HFFc6 (cell line): ENCODE measurements at places on chromosomes 4 and X. TPM values are rescaled to one million over a fixed set of nuclear protein-coding genes. Genes with fewer than 3 reads are reported as not detected.

GRCh38 chr4:129218360-129218759, 122.4 kb downstream of the C4orf33 start:
- peaks cover 6% of the 10 kb centered on the region for H3K4me1 ChIP-seq
- no peaks in the 10 kb centered on the region for H3K27me3 ChIP-seq
- H3K27ac ChIP-seq = no peak overlapping the region
- DNase-seq = no peak
- H3K4me3 ChIP-seq = no peak overlapping the region

DNA sequence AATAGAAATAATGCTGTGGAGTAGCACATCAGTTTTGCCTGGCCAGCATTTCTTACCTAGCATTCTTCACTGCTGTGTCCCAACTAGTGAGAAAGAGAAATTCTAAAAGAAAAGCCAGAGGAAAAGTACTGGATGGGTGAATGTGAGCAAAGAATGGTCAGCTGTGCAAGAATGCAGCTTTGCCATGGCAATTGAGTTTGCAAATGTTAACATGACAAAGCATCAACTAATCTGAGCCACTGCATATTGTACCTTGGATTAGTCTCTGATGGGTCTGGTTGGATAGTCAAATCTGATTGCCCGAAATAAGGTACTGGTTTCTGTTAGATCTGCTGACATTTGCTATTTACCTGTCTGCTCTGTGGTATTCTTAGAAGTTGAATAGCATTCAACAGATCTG, 38.7 kb downstream of the ADD1 start:
- H3K4me3 ChIP-seq = peak overlapping the region; percentile 63; the same call in 1 of the 2 replicates
- peaks cover 1% of the 10 kb centered on the region; the same call in 1 of the 2 replicates for H3K27me3 ChIP-seq
- DNase-seq = peak; percentile 50

DNA sequence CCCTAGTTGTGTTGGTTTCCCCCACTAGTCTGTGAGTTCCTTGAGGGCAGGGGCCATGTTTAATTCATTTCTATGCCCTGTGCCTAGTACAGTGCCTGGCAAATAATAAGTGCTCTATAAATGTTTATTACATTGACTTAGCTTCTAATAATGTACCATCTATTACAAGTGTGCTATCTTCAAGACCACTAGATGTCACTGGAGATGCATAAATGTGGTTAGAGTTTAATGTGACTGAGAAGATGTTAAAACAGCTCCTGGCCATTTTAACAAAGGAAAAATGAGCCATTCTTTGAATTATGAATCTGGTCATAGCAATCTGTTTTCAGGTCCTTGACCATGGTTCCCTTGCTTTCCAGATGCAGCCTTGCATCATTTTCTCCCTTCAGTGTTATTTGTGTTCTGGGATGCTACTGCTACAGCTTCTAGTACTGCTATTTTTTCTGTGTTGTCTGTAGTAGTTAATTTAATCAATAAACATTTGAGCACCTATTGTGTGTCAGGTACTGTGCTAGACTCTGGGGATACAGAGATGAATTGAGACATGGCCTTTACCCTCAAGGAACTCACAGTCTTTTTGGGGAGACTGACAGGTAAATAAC, 43.2 kb downstream of the SLC9A6 start:
- H3K4me1 ChIP-seq = peaks cover 16% of the 10 kb centered on the region
- no peak overlapping the region for H3K27ac ChIP-seq
- H3K27me3 ChIP-seq = no peaks in the 10 kb centered on the region; the same call in 1 of the 2 replicates
- no peak overlapping the region for H3K4me3 ChIP-seq
- no peaks in the 10 kb centered on the region for H3K36me3 ChIP-seq

- no peak for DNase-seq
- no peak overlapping the region for H3K27ac ChIP-seq
- no peak overlapping the region for H3K4me3 ChIP-seq
- H3K36me3 ChIP-seq = no peaks in the 10 kb centered on the region
- H3K27me3 ChIP-seq = no peaks in the 10 kb centered on the region
- H3K4me1 ChIP-seq = no peaks in the 10 kb centered on the region
These were observed 179.0 kb upstream of the FGF13 start for GRCh38 chrX:138890491-138890890.

Gene ATP1B4
- not detected in 2 replicates for total RNA-seq

Gene SSX2
- total RNA-seq = not detected in 2 replicates

DNA sequence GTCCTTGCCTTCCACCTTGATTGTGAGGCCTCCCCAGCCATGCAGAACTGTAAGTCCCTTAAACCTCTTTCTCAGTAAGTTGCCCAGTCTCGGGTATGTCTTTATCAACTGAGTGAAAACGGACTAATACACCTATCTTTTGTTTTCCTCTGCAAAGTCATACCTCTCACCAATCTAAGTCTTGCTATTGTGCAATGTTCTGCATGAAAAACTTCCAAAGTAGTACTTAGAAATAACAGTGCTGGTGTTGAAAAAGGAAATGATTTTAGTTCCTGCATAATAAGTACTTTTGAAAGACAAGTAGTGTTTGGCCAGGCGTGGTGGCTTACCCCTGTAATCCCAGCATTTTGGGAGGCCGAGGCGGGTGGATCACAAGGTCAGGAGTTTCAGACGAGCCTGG, 573.5 kb downstream of the ANKRD50 start:
- H3K27me3 ChIP-seq = peaks cover 5% of the 10 kb centered on the region; the same call in 1 of the 2 replicates
- no peak overlapping the region for H3K27ac ChIP-seq
- H3K4me3 ChIP-seq = no peak overlapping the region
- no peaks in the 10 kb centered on the region for H3K36me3 ChIP-seq
- no peak for DNase-seq
- H3K4me1 ChIP-seq = peaks cover 11% of the 10 kb centered on the region

GRCh38 chr4:2387829-2388228, 30.6 kb downstream of the ZFYVE28 start:
- no peak for DNase-seq
- H3K4me3 ChIP-seq = no peak overlapping the region
- H3K27ac ChIP-seq = no peak overlapping the region
- peaks cover 61% of the 10 kb centered on the region for H3K27me3 ChIP-seq
- no peaks in the 10 kb centered on the region for H3K36me3 ChIP-seq

Gene P2RY4
- not detected in 3 replicates for total RNA-seq

Gene DHX15
- 98.9 to 119 TPM (median 110 TPM) in 3 replicates for total RNA-seq

Gene ZAR1
- not detected in 2 replicates for total RNA-seq

Gene TENM3
- 28.7 to 43.9 TPM (median 38.2 TPM) in 3 replicates for total RNA-seq

DNA sequence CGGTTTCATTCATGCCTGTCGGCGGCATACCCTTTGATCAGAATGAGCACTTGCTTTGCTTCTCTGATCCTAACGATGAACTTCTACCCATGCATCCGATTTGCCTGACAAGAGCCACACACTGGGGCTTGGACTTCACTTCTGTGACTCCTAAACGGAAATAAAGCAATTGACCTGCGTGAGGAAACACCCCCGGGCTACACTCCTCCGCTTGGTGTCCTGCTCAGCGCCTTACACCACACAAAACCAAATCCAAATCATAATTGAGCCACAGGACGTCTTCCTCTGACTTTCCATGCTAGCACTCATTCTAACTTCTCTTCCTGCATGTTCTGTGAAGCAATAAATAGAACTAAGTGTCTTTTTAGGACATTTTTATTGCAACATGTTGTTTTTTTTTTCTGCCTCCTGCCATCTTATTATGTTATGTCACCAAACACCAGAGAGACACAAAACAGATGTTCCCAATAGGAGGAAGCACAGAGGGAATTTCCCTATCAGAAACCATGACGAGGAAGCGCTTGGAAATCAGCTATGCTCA, 110.8 kb upstream of the FAM9B start:
- H3K27ac ChIP-seq = no peak overlapping the region
- no peak for DNase-seq
- peaks cover 2% of the 10 kb centered on the region; the same call in 1 of the 2 replicates for H3K27me3 ChIP-seq

Gene SLIT2
- total RNA-seq = 124 to 142 TPM (median 139 TPM) in 3 replicates

Gene TLR6
- 1.3 to 1.5 TPM (median 1.4 TPM) in 3 replicates for total RNA-seq

GRCh38 chr4:157389741-157390140, 169.2 kb downstream of the GRIA2 start:
- no peaks in the 10 kb centered on the region for H3K27me3 ChIP-seq
- DNase-seq = no peak
- no peaks in the 10 kb centered on the region for H3K36me3 ChIP-seq

GRCh38 chr4:151409470-151410313, 716 bp downstream of the FHIP1A start:
- peak overlapping the region; percentile 85 for H3K4me3 ChIP-seq
- no peak overlapping the region for H3K27ac ChIP-seq
- H3K4me1 ChIP-seq = peaks cover 14% of the 10 kb centered on the region
- no peak for DNase-seq
- H3K27me3 ChIP-seq = peaks cover 17% of the 10 kb centered on the region
- no peaks in the 10 kb centered on the region for H3K36me3 ChIP-seq

DNA sequence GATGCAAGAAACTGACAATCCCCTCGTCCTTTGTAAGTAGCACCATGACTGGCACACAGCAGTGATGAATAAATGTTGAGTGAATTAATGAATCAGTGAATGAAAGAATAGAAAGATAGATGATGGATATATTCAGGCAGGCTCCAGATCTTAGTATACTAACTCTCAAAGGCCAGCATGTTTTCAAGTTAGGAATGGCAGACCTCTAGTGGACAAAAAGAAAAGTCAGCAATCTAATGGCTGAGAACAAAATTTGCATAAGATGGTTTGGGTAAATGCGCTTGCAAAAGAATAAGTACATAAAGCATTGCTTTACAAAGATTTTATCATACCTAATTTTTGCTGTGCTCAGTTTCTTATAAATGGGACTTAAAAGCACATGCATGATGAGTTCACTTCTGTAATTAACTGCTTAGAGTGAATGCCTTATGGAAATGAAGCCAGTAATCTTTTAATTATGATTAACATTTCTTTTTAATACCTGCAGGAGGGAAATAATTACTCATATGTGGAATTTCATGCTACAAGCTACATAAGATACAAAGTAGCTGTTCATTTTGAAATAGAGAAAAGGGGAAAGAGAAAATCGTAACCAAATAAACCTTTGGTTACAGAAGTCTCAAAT, 126.9 kb upstream of the GPRIN3 start:
- H3K4me1 ChIP-seq = no peaks in the 10 kb centered on the region
- H3K36me3 ChIP-seq = no peaks in the 10 kb centered on the region
- peak; percentile 36 for DNase-seq
- H3K4me3 ChIP-seq = no peak overlapping the region
- no peaks in the 10 kb centered on the region; the same call in 1 of the 2 replicates for H3K27me3 ChIP-seq
- no peak overlapping the region for H3K27ac ChIP-seq

- H3K27ac ChIP-seq = peak overlapping the region; percentile 96
- peak overlapping the region; percentile 87 for H3K4me3 ChIP-seq
- H3K36me3 ChIP-seq = peaks cover 12% of the 10 kb centered on the region
- no peaks in the 10 kb centered on the region for H3K27me3 ChIP-seq
- peaks cover 54% of the 10 kb centered on the region for H3K4me1 ChIP-seq
These were observed 2.4 kb upstream of the PKD2 start for GRCh38 chr4:88005076-88005475.

GRCh38 chr4:120111745-120112144, 45.1 kb upstream of the MAD2L1 start:
- H3K27me3 ChIP-seq = no peaks in the 10 kb centered on the region
- DNase-seq = no peak
- H3K27ac ChIP-seq = no peak overlapping the region
- H3K36me3 ChIP-seq = peaks cover 2% of the 10 kb centered on the region; the same call in 1 of the 2 replicates
- H3K4me3 ChIP-seq = no peak overlapping the region

DNA sequence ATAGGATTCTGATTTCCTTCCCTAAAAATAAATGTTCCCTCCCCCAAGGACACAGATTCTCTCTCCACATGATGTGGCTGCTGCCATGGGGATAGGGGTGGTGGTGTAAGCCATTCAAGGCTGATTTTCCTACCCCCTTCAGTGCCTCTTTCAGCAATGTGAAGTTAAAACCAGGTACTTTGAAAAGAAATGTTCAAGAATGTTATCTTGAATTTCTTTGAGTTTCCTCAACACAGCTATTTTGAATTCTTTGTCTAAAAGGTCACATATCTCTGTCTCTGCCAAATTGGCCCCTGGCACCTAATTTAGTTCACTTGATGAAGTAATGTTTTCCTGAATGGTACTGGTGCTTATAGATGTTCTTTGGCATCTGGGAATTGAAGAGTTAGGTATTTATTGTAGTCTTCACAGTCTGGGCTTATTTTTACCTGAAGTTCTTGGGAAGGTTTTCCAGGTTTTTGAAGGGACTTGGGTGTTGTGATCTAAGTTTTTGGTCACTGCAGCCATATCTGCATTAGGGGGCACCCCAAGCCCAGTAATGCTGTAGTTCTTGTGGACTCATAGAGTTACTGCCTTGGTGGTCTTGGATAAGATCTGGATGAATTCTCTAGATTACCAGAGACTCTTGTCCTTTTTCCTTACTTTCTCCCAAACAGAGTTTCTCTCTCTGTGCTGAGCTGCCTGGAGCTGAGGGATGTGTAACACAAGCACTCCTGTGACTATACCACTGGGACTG, 7.6 kb upstream of the DIPK2B start:
- H3K27ac ChIP-seq = peak overlapping the region; percentile 42
- H3K4me3 ChIP-seq = no peak overlapping the region
- no peaks in the 10 kb centered on the region for H3K27me3 ChIP-seq

DNA sequence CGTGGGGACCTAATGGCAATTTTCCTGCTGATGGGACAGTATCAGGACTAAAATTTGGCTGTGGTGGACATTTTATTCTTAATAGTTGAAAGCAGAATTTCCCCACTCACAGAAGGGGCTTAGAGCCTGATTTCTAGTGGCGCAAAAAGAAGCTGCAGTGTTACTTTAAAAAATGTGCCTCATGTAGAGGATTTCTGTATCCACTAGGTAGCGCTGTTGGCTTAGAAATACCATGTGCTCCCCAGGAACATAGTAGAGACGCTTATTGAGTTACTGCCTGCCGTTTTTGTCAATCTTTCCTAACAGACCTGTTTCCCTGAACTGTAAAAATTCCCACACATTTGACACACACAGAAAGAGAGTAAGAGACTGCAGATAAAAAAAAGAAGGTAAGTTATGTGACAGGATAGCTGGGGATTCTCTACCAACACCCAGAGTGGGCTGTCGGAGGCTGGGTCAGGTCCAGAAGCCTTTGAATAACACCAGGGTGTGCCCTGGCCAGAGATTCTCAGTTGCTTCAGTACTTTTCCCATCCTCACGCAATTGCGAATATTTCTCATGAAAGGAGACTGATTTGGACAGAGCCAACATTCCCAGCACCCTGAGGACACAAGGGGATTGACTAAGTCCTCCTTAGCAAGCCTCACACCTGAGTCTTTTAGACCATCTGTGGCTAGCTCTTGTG, 88.4 kb downstream of the ZXDA start:
- peak; percentile 47 for DNase-seq
- H3K36me3 ChIP-seq = no peaks in the 10 kb centered on the region
- peaks cover 7% of the 10 kb centered on the region for H3K4me1 ChIP-seq

DNA sequence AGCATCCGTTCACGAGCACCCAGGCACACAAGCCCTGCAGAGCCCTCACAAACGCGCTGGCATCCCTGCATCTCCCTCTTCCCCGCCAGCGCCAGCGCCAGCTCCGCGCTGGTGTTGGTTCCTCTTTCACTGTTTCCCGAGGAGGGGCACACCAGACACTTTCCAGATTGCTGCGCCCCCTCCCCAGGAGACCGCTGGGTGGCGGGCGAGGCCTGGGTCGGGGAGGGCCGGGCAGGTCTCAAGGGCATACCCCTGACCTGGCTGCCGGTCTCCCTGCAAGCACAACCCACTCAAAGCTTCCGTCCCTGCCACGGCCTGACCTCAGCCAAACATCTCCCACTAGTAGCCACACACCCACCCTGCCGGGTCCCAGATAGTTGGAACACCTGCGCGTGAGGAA, 2.2 kb upstream of the NKX1-1 start:
- no peaks in the 10 kb centered on the region for H3K36me3 ChIP-seq
- DNase-seq = no peak
- H3K27me3 ChIP-seq = peaks cover 15% of the 10 kb centered on the region
- H3K4me3 ChIP-seq = no peak overlapping the region
- H3K27ac ChIP-seq = no peak overlapping the region
- no peaks in the 10 kb centered on the region for H3K4me1 ChIP-seq

GRCh38 chr4:185936650-185937376, 124.8 kb upstream of the SORBS2 start:
- no peak overlapping the region for H3K4me3 ChIP-seq
- peaks cover 3% of the 10 kb centered on the region for H3K27me3 ChIP-seq
- DNase-seq = no peak
- no peak overlapping the region for H3K27ac ChIP-seq
- H3K4me1 ChIP-seq = peaks cover 18% of the 10 kb centered on the region
